ENCODE measurements at places on chromosomes 4 and X.
A peak's percentile ranks its signal among the peaks of the same experiment; 100 is the strongest.

DNA sequence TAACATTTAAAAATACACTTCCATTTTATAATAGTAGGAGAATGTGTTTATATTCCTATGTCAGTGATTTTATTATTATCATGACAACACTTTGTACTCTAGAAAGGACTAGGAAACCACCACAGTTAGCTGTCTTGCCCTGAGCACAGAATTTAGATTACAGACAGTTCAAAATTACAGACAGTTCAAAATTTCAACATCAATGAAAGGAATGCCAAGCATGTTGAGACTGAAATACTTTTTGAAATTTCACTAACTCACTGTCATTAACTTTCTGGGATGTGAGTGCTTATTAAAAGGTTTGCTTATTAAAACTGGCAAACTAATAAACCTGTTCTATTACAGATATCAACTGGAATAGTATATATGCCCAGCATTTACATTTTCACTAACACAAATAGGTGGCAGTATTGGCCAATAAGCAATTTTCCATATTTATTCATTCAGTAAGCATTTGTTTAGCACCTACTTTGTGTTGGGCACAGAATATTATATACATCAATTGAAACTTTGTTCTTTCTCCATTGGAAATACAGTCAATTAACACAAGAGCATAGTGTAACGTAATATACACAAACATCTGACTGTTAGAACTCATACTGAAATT lies 179.4 kb downstream of the FBXW7 start:
- DNase-seq, result no peak

- no peak for DNase-seq
Measured at GRCh38 chrX:38881727-38882126, 80.5 kb downstream of the MID1IP1 start.

DNA sequence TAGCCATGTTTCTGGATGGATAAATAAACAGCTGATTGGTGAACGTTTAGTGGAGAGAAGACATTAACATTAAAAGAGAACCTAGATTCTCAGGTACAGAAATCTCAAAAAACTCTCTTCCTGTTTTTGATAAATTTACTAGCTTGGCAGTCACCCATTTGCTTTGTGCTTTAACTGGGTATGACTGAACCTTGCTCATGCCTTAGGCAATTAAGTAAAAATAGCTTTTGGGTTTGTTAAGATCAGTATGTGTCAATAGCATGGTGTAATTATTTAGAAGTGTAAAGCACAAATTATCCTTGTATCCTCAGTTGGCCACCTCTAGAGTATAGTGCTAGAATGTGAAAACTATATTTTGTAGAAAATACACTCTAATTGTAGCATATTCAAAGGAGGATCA lies 200.0 kb downstream of the CFAP299 start:
- no peak for DNase-seq

- no peak for DNase-seq
Measured at GRCh38 chr4:187127456-187127855, 403.8 kb upstream of the FAT1 start.

GRCh38 chr4:178599521-178599920 lies 1157.3 kb upstream of the AGA start:
- no peak for DNase-seq

GRCh38 chrX:13219991-13220764 lies 99.7 kb downstream of the ATXN3L start:
- no peak for DNase-seq

GRCh38 chr4:153257151-153257620 lies 52.9 kb downstream of the TRIM2 start:
- DNase-seq, result no peak

DNA sequence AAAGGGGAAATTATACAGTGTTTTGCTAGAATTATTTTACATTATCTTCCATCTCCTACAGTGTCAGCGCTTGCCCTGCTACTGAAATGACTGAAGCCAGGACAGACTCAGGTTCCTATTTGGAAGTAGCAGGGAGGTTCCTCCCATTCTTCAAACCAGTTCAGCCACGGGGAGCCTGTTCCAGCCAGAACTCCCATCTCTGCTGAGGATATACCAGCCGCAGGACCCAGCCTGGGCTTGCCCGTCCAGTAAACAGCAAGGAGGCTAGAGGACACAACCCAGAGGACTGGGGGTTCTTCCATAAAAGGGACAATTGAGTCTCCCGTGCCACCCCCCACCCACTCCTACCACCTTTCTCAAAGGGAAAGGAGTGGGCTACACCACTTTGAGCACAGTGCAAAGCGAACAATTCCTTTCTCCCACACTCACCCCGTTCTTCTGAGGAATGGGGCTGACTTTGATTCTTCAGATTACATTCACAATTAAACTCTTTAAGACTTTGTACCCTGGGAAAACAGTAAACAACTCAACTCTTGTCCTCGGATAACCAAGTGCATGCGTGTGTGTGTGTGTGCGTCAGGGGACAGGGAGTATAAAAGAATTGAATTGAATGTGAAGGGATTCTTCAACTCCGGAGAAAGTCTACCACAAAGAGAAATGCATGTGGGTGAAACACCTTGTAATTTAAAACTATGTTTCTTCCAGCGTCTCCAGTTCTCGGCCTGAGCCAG lies 31.0 kb upstream of the PPARGC1A start:
- DNase-seq, result no peak

- DNase-seq, result peak; percentile 6
Measured at GRCh38 chr4:45442466-45442865, 681.4 kb downstream of the GABRG1 start.

- no peak for DNase-seq
Measured at GRCh38 chr4:29540439-29541102, 1179.6 kb upstream of the PCDH7 start.

DNA sequence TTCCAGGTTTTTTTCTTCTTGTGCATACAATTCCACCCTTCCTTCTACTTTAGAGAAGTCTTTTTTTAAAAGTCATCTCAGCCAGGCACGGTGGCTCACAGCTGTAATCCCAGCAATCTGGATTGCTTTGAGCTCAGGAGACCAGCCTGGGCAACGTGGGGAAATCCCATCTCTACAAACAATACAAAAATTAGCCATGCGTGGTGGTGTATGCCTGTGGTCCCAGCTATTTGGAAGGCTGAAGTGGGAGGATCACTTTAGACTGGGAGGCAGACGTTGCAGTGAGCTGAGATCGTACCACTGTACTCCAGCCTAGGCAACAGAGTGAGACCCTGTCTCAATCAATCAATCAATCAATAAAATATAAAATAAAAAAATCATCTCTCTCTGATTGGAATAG lies 14.8 kb downstream of the ELOVL6 start:
- DNase-seq, result no peak

DNA sequence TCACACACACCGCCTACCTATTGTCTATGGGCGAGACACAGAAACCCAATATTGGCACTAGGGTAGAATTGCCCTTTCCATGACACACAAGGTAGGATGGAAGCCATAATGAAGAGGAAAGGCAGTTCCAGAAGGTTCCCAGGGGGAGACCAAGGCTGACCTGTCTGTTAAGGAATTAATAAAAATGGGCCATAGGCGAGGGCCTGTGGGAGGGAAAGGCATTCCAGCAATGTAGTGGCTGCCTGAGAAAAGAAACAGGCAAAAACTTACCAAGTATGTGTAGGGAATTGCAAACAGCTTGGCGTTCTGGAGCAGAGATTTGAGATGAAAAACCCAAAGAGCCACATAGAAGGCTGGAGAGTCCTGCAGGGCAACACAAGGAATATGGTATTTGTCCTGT lies 19.1 kb downstream of the MAGED2 start:
- DNase-seq, result no peak

DNA sequence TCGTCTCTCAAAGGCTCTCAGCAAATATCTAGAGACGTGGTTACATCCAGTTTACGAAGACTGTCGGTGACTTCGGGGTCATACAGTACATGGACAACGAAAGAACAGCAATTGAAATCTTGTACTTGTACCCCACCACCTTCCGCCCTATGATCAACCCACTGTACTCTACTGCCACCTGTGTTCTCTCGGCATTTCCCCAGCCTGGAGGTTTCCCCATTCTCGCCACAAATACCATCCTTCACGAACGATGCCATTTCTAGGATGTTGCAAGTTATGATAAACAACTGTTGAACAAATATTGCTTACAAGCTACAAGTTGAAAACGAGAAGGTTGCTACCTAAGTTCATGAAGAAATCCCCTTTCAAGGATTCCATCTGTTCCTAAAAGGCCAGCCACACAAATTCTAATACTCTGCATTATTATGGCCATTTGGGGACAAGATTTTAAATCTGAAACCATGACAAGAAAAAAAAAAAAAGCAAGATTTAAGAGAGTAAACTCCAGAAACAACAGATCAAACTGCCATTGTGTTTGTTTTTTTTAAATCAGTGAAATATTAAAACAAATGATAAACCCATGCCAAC lies 1.6 kb downstream of the APBB2 start:
- DNase-seq, result no peak

DNA sequence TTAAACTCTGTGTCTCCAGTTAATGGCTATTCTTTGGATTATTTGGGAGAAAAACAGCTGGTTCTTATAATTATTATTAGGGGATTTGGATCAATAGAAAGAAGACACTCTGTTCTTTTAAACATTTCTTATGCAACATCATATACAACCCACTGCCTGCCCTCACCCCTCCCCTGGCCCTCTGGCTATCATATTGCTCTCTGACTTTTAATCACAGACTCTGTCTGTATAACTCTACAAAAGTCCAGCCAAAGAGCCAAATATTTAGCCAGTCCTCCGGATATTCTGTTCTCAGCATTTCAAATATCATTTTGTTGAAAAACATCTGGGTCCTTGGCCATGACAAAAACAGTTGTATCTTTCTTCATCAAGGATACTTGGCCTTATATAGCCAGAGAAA lies 19.0 kb upstream of the PACRGL start:
- no peak for DNase-seq

DNA sequence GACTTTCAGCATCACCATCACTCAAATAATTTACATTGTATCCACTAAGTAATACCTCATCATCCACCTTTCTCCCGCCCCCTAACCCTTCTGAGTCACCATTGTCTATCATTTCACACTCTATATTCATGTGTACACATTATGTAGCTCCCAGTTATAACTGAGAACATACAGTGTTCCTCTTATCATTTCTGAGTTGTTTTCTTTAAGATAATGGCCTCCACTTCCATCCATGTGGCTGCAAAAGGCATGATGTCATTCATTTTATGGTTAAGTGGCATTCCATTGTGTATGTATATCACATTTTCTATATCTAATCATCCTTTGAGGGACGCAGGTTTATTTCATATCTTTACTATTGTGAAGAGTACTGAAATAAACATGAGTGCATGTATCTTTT lies 14.6 kb upstream of the NDST4 start:
- DNase-seq, result no peak

DNA sequence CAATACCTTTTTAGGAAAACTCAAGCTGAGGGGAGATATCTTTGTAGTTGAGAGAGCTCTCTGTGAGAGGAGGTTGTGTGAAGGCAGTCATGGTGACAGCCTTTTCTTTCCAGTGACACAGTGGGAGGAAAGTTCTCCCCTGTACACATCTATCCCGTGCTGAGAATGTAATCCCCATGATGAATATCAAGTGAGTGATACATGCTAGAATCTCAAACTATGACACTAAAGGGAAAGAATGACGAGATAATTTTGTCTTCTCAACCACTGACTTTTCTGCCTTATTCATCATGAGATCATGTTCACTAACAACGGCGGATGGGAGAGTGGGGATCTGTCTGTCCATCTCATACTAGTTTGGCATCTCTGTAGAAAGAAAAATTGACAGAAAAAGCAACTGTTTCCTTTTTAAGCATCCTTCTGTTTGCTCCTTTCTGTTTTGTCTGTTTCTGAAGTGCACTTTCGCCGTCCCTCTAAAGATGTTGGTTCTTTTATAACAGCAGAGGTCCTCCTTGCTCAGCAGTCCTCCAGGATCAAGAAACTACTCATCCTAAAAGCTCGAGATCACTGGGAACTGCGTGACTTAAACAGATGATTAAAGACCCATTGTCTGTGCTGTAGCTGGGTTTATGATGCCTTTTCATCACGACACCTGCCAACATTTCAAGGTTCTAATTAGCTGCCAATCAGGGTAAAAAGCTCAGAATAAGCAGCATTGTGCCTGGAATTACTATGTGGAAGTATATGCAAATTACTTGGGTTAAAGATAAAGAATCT lies 137.6 kb downstream of the DCK start:
- no peak for DNase-seq

- no peak for DNase-seq
Measured at GRCh38 chr4:128858879-128859671, 49.6 kb downstream of the JADE1 start.

GRCh38 chrX:9429767-9430166 lies 35.1 kb upstream of the TBL1X start:
- no peak for DNase-seq

DNA sequence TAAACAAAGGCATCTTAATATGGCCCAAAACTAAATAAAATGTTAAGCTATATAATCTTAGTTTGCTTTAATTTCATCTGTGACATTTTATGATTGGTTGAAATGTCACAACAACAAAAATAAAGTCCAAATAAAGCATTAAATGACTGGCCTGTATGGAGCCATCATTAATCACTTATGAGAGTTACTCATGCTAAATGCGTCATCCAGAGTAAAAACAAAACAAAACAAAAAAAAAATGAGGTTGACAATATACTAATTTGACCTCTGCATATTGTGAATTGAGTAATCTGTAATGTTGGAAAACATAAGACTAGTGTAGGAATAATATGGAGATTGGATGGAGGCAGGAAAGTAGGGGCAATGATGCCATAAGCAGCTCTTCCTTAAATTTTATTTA lies 139.7 kb downstream of the MAPK10 start:
- DNase-seq, result no peak

DNA sequence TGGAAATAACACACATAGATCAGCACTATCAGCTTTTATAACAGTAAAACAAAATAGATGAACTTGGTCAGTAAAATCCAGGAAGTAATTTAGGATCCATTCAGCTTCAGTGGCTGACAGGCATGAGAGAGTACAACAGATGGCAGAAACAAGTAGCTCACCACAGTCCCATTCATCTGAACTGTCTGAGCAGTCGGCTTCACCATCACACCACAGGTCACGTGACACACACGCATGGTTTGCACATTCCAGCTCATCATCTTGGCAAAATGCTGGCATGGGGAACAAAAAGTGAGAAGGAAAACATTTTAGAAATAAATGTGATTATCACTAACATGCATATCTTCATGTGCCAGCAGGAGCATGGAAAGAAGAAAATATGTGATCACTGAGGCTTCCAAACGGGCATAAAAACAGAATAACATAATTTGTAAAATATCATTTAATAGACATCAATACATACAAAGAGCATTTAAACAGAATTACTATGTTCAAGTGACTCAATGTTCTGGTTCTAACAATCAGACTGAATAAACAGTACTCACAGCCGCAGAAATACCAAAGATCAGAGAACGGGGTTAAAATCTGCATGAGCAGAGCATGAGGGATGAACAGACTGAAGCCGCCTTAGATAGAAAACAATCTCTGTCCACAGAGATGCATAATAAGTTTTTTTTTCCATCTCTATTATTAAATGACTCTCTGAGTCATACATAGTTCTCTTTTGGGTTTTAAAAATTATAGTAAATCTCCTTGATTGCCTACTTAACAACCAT lies 158.1 kb downstream of the ATP10D start:
- no peak for DNase-seq

DNA sequence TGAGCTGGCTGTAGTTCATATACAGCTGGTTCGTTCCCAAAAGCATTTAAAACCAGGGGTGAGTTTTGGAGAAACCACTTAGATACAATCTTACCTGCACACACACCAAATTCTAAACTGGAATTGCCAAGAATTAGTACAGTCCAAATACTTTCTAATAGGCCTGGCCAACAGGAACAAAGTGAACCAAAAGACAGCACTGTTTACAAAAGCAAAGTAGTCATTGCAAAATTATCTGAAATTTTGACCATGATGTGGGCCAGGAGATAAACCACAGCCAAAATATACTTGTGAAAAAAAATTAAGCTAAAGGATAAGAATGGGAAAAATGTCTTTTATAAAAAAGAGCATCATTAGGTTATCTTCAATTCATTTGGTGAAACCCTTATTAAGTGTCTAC lies 37.9 kb upstream of the NAP1L5 start:
- no peak for DNase-seq

Data from COLO829 (cell line).